ENCODE measurements at places on chromosomes 4 and X. TPM values are rescaled to one million over a fixed set of nuclear protein-coding genes. Genes with fewer than 3 reads are reported as not detected.

GRCh38 chr4:148557793-148558192 lies 115.6 kb upstream of the NR3C2 start:
- DNase-seq: no peak

GRCh38 chrX:51899741-51900140 lies 6.3 kb downstream of the MAGED1 start:
- no peak for DNase-seq

MAOA gene
- 241 TPM for total RNA-seq

SLITRK2 gene
- 0.08 TPM for total RNA-seq

DNA sequence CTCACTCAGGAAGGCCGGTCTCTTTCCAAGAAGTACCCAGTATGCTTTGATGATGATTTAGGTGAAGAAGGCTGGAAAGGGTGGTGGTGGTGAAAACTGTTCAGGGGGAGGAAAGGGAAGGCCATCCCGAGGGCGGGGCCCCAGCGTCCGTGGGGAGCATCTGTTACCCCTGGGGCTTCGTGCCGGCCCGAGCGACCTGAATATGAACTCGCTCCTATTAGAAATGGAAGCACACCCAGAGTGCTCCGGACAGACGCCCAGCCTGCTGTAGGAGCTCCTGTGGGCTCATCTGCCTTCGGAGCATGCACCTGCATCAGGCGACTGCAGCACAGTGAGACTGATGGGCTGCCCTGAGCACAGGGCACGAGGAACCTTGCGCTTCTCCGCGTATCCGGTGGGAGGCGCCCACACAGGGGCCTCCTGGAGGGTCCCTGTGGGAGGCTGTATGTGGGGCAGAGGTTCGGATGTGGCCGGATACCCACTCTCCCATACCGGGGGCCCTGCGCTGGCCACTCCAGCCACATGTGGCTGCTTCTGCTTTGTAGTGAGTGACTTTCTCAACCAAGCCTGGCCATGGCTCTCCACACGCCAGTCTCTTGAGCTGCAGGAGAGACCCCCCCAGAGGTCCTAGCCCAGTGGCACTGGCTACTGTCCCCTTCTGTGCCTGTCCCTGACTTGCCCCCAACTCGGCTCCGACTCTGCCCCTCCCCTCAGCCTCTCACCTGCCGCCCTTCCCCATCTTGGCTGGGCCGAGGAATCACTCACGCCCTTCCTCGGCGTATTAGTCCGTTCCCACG lies 36.7 kb downstream of the FGFRL1 start:
- no peak for DNase-seq

DNA sequence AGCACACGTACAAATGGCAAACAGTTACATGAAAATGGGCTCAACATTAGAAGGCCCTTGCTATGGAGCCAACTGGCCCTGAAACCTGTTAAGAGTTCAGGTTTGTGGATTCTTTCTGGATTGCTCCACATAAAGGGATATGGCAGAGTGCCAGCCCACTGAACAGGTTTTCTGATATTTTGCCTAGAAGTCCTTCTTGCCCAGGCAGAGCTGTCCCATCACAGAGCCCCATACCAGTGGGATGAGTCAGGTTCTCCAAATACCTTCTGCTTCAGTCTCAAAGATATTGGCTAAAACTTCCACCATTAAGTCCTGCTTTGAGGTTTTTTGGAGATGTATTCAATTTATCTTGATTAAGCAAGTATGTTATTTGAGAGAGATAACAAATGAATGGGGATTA lies 146.8 kb upstream of the IL1RAPL2 start:
- no peak for DNase-seq
